ENCODE measurements at places on chromosomes 3 and 15.

GRCh38 chr15:51117270-51117669 is 22.6 kb upstream of the TNFAIP8L3 start:
- DNase-seq: no peak

DNA sequence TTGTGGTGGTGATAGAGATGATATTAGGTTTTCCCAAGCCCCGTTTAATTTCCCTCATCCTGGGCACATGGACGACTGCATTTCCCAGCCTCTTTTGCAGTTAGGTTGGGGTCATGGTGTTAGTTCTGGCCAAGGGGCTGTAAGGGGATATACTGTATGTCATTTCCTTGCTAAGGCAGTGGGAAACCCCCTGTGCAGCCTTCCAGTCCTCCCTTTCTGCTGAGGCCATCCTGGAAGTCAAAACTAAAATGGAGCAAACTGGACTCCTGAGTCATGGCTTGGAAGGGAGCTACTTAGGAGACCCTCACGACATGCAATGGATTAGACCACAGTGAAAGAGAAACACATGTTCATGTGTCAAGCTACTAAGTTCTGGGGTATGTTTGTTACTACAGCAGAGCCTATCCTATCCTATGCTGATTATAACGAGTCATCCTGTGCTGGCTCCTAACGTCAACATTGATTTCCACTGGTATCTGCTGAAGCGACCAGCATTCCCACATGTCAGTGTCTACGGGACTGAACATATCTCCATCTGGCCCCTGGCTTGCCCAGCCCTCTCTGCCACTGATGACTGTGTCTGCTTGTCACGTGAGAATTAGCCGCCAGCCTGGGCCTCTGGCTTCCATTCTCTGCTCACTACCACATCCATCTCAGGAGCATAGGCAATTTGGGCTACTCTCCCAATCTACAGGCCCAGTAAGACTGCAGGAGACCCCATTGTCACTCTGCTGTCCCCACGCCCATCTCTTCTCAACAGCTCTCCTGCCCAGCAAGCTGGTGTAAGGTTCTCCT is 85.6 kb upstream of the MEF2A start:
- no peak for DNase-seq

GRCh38 chr15:79307251-79307650 is 3.7 kb upstream of the TMED3 start:
- DNase-seq: no peak

DNA sequence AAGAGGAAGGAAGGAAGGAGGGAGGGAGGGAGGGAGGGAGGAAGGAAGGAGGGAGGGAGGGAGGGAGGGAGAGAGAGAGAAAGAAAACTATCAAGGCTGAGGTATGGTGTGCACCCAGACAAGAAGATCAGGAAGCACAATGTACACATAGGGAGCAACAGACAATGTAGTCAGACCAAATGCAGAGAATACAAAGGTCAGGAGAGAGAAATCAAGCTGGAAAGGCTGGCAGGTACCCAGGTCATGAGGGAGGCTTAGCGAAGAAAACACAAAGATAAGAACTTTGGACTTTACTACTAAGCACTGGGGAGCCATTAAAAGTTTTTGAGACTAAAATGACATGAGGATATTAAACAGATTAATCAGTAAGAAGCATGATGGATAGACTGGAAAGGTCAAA is 176.0 kb upstream of the TMCO5A start:
- DNase-seq: no peak

GRCh38 chr3:64518950-64519349 is 168.8 kb downstream of the ADAMTS9 start:
- DNase-seq: no peak

- DNase-seq: no peak
These were observed 45.3 kb upstream of the PLCL2 start for GRCh38 chr3:16839271-16840100.

DNA sequence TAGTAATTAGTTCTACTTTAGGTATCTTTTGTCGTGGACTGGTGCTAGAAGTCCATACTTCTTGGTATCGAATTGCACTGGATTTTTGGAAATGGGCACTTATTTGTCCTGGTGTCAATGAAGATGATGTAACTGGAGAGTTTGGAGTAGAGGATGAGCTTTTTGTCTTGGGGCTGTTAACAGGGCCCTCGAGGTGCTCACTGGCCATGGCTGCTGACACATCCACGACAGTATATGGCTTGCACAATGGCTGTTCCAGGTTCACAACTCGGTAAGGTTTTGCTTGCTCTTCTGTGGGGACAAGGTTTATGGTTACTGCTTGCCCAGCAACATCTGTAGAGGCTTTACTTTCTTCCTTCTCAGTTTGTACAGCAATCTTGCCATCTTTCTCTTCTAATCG is 109.4 kb upstream of the TSPAN3 start:
- no peak for DNase-seq

DNA sequence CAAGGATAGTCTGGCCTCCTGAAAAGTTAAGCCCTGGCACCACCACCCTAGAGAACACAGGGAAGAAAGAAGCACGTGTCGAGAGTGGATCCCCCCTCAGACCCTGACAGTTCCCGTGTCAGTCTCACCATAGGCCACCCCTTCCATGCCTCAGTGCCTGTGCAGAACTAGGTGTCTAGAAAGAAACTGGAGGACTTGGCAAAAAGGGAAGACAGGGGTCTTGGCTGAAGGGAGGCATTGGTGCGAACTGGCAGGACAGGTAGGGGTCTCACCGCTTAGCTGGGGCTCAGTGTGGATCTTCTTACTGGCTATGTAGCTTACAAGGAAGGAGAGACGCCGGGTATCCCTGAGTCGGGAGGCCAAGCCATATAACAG is 518 bp downstream of the QARS1 start:
- no peak for DNase-seq
